ENCODE measurements at places on chromosomes 13 and 19.
A peak's percentile ranks its signal among the peaks of the same experiment; 100 is the strongest.

DNA sequence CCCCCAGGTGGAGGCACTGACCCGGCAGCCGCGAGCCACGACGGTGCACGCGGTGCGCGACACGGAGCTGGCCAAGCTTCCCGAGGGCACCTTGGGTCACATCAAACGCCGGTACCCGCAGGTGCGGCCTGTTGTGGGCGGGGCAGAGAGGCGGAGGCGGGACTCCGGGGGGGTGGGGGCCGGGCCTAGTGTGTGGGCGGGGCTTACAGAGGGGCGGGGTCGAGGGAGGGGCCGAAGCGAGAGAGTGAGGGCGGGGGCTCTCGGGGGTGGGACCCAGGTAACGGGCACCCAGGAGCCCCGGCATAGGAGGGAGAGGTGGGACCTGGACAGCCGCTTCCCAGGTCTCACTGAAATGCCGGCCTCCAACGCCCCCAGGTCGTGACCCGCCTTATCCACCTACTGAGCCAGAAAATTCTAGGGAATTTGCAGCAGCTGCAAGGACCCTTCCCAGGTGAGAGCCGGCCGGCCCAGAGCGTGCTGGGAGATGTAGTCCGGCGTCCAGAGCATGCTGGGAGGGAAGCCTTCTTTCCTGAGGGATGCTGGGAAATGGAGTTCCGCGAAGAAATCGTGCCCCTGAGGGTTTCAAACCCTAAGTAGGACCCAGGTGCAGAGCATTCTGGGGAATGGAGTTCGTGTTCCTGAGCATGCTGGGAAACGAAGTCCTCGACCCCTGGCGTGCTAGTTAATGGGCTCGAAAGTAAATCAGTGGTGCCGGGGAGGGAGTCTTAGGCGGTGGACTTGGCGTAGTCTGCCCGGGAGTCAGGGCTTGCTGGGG lies 15.7 kb downstream of the PNPLA6 start:
- peak; percentile 52 for DNase-seq

DNA sequence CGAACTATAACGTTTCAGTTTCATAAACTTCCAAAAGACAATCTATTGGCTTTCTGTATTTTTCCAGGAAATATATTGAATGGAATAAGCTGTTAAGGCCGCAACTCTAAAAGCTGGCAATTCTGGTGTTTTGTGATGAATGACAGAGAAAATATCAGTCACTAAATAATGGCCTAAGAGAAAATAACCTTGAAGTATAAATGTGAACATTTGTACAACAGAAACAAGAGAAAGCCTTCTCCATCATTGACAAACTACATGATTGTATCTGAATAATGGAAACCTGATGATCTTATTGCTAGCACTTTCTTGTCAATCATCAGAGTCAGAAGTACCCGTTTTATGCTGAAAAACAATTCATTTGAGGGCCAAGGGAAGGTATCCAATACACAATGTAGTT lies 134.3 kb downstream of the TRPC4 start:
- DNase-seq: no peak

GRCh38 chr13:33353210-33353609 lies 67.7 kb upstream of the STARD13 start:
- DNase-seq: no peak

- DNase-seq: no peak
These were observed 692 bp downstream of the CYP4F2 start for GRCh38 chr19:15897026-15897737.

DNA sequence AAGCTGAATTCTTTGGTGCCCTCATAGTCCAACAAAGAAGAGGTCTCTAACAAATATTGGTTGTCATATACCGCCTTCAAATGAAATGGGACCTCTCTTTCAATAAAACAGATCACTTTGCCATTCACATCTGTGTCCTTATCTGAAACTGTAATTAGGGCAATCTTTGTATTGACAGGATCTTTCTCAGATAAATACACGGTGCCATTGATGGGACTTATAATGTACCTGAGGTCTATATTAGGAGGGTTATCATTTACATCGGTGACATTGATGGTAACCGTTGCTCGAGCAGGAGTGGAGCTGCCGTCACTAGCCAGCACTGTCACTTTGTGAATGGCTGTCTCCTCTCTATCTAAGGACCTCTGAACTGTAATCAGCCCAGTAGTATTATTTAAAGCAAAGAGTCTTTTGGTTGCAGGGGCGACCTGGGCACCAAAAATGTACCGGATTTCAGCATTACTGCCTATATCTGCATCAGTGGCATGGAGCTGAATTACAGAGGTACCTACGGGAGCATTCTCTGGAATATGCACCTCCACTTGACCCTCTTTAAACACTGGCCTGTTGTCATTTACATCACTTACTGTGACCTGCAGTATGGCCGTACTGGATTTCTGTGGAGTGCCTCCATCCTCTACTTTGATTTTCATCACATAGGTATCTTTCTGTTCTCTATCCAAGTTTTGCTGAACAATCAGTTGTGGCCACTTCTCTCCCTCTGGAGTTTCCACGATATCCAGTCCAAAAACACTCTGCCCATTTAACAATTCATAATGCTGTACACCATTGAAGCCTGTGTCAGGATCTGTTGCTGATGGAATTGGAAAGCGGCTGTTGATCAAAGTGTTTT lies 2.8 kb downstream of the PCDH9 start:
- no peak for DNase-seq

GRCh38 chr19:55116232-55116858 lies 1.1 kb downstream of the PPP1R12C start:
- peak; percentile 52 for DNase-seq

Data from activated T-cell treated with anti-CD3 and anti-CD28 coated beads, Interleukin-2, amount 50 U/mL, for 1 hour (primary cell).